ENCODE measurements at places on chromosomes 2 and 18. TPM values are rescaled to one million over a fixed set of nuclear protein-coding genes. Genes with fewer than 3 reads are reported as not detected.

Gene ZNF892
- 6.5 TPM for total RNA-seq

- no peaks in the 10 kb centered on the region for H3K27me3 ChIP-seq
- no peak for DNase-seq
- H3K4me1 ChIP-seq = no peaks in the 10 kb centered on the region
- H3K36me3 ChIP-seq = no peaks in the 10 kb centered on the region
- no peak overlapping the region for H3K27ac ChIP-seq
- H3K4me3 ChIP-seq = no peak overlapping the region
Observed at GRCh38 chr2:118986738-118987137, 44.7 kb downstream of the MARCO start.

DNA sequence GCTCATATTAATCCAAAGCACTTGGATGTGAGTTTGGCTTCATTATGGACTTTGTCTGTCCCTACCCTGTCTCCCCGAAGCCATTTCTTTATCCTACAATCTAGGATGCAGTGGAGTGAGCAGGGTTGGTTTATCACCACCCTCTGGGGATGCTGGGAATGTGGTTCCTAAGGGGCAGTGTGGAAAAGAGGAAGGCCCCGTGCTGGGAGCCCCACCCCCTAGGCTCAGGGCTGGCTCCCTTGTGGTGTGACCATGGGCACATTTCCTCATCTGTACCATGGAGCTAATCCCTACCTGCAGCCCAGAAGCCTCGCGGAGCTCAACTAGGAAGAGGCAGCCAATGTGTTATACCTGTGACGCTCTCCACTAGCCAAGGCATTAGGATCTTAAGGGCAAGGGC is 92.5 kb downstream of the TGOLN2 start:
- no peaks in the 10 kb centered on the region for H3K27me3 ChIP-seq
- no peaks in the 10 kb centered on the region for H3K4me1 ChIP-seq
- no peak for DNase-seq

DNA sequence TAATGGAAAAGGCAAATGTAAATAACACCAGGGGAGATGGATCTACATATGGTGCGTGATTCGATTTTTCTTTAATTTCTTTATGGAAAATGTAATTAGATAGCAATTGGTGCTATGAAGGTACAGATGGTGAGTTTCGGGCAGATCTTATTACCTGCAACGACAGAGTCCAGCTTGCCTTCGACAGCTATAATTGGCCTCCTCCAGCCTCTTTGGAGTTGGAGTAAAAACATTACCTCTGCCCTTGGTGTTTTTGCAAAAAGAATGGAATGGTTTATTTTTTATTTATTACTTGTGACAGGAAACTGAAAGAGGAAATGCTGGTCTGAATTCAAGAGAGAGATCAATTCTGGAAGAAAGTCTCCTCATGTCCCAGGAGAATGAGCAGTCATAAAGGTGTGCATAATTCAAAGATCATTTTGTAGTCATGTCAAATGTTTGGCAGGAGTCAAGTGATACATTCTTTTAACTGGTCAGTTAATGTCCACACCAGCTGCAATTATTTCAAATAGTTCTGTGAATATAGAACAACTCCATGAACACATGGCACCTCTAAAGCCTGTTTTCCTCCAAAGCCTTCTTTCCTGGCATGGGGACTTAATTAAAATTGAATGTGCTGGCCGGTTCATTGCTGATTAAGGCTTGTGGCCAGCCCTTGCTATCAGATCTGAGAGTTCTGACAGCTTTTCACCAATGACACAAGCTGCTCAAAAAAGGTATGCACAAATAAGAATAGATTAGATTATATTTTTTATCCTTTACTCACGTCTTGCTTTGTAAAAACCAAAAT is 46.9 kb upstream of the KCNH7 start:
- no peak overlapping the region for H3K4me3 ChIP-seq
- no peak overlapping the region for H3K27ac ChIP-seq
- DNase-seq = no peak
- no peaks in the 10 kb centered on the region for H3K27me3 ChIP-seq
- H3K4me1 ChIP-seq = no peaks in the 10 kb centered on the region

Gene ALPG
- not detected for total RNA-seq

- H3K36me3 ChIP-seq = no peaks in the 10 kb centered on the region
- peaks cover 2% of the 10 kb centered on the region for H3K4me1 ChIP-seq
- H3K4me3 ChIP-seq = no peak overlapping the region
- no peak for DNase-seq
- no peak overlapping the region for H3K27ac ChIP-seq
Observed at GRCh38 chr18:23387265-23387664, 65.8 kb upstream of the RIOK3 start.

DNA sequence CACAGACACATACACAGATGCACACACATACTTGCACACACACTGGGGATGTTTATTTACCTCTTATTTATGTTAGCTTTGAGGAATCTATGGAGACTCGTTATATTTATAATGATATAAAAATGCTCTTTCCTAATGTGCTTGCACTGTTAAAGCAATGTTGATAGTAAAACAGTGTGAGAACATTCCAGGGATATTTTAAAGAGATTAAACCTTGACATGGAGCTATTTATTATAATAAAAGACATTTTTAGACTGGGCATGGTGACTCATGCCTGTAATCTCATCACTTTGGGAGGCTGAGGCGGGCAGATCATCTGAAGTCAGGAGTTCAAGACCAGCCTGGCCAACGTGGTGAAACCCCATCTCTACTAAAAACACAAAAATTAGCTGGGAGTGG is 557.3 kb upstream of the ZNF804A start:
- no peaks in the 10 kb centered on the region for H3K36me3 ChIP-seq
- H3K4me3 ChIP-seq = no peak overlapping the region
- H3K27me3 ChIP-seq = no peaks in the 10 kb centered on the region

DNA sequence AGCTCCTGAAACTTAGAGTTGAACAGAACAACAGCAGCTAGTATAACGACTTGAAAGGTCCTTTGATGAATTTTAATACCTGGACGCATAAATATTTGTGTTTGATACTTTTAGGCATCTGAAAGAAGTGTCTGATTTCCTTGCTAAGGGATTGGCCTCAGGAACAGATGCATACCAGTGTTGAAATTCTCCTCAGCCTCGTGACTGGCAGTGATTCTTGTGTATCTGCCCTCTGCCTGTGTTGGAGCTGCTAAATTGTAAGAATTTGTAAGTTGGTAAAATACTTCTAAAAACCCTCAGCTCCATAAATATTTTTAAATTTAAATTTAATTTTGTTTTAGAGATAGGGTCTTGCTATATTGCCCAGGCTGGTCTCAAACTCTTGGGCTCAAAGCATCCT is 22.4 kb upstream of the SCYGR1 start:
- H3K36me3 ChIP-seq = no peaks in the 10 kb centered on the region
- peaks cover 34% of the 10 kb centered on the region for H3K4me1 ChIP-seq
- no peaks in the 10 kb centered on the region for H3K27me3 ChIP-seq
- no peak overlapping the region for H3K27ac ChIP-seq
- DNase-seq = no peak
- no peak overlapping the region for H3K4me3 ChIP-seq

- peak overlapping the region; percentile 79 for H3K4me3 ChIP-seq
- no peaks in the 10 kb centered on the region for H3K36me3 ChIP-seq
- peak overlapping the region; percentile 84 for H3K27ac ChIP-seq
- no peaks in the 10 kb centered on the region for H3K27me3 ChIP-seq
Observed at GRCh38 chr2:157874997-157875640, 1.0 kb downstream of the ACVR1 start.

DNA sequence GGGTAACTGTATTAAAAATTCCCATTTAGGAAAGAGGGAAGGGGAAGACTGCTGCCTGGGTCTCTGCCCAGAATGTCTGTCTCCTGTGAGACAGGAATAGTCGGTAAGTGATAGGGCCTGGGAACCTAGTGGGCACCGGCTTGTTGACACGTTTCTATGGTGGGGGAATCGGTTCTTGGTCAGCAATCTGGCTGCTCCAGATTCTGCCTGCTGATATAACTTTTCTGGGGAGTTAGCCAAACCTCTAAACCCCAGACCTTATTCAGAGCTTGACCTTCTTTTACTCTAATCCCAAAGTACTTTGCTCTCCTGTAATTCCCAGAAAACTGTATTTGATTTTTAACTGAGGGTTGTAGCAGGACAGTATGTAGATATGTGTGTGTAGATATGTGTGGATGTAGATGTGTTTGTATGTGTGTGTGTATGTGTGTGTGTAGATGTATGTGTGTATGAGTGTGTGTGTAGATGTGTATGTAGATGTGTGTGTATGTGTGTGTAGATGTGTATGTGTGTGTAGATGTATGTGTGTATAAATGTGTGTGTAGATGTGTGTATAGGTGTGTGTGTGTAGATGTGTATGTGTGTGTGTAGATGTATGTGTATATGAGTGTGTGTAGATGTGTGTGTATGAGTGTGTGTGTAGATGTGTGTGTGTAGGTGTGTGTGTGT is 61.8 kb upstream of the TXNDC2 start:
- H3K27me3 ChIP-seq = no peaks in the 10 kb centered on the region
- peaks cover 37% of the 10 kb centered on the region for H3K4me1 ChIP-seq
- no peak for DNase-seq

DNA sequence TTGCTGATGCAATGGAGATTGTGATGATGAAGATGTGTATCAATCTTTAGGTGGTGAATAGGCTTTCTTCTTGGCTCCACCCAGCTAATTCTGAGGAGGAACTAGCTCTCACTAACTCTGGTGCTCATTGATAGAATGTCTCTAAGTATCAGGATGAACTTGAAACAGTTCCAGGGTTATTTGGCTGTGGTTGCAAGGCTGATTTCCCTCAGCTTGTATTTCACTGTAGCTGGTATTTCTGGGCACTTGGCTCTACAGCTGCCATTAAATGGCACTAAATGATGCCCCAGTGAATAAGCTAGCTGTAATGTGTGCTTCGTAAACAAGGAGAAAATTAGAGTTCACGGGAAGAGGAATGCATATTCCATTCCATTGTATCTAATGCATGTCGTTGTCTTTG is 241.2 kb downstream of the RPIA start:
- no peak overlapping the region for H3K4me3 ChIP-seq
- no peaks in the 10 kb centered on the region for H3K36me3 ChIP-seq
- no peaks in the 10 kb centered on the region for H3K27me3 ChIP-seq
- no peak overlapping the region for H3K27ac ChIP-seq
- H3K4me1 ChIP-seq = no peaks in the 10 kb centered on the region
- no peak for DNase-seq

DNA sequence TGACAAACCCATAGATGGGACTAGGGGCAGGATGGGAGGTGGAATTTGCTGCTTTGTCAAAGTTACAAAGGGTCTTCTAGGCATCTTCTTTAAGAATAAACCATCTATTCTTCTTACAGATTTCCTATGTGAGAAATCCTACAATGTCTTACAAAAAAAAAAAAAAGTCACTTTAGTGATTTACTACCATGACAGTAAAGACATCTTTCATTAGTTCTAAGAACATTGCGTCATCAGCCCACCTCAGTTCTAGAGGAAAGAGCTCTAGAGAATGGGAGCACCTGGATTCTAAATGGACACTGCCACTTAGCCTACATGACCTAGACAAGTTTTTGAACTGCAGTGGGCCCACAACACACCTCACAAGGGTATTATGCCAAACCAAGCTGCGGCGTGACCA is 172.0 kb downstream of the MYO5B start:
- no peaks in the 10 kb centered on the region for H3K36me3 ChIP-seq
- no peaks in the 10 kb centered on the region for H3K4me1 ChIP-seq
- DNase-seq = no peak
- no peak overlapping the region for H3K4me3 ChIP-seq
- no peak overlapping the region for H3K27ac ChIP-seq
- H3K27me3 ChIP-seq = no peaks in the 10 kb centered on the region

Gene POTEJ
- not detected for total RNA-seq

Gene CFC1B
- not detected for total RNA-seq

DNA sequence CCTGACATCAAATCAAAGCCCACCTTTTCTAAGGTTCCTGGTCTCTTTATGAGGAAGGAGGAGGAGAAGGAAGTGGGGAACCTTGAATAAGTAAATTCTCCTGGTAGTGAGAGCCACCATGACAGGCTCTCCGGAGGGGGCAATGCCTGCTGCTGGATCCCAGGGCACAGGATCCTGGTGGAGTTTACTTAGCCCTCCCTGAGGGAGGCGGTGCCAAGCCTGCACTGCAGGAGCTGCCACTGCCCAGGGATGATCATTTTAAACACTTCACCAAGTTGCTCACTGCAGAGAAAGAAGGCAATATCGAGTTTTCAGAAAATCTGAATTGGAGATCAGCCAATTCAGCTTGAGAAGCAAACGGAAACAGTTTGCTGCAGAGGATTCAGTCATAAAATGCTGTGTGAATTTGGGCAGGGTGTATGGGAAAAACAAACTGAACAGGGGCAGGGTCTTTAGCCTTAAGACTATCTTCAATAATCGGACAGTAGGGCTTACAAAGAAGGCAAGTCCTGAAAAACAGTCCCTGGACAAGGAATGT is 200.7 kb downstream of the RAD51AP2 start:
- H3K36me3 ChIP-seq = no peaks in the 10 kb centered on the region
- no peak for DNase-seq
- no peak overlapping the region for H3K27ac ChIP-seq
- no peak overlapping the region for H3K4me3 ChIP-seq
- no peaks in the 10 kb centered on the region for H3K27me3 ChIP-seq

Gene BUB1
- total RNA-seq = 7.1 TPM

GRCh38 chr2:151767536-151767935 is 33.3 kb upstream of the NEB start:
- peaks cover 6% of the 10 kb centered on the region for H3K4me1 ChIP-seq
- H3K27me3 ChIP-seq = no peaks in the 10 kb centered on the region
- H3K4me3 ChIP-seq = no peak overlapping the region
- DNase-seq = no peak

GRCh38 chr2:54557601-54558187 is 101.6 kb downstream of the SPTBN1 start:
- H3K27ac ChIP-seq = peak overlapping the region; percentile 97
- peak overlapping the region; percentile 74 for H3K4me3 ChIP-seq
- H3K36me3 ChIP-seq = no peaks in the 10 kb centered on the region
- H3K27me3 ChIP-seq = no peaks in the 10 kb centered on the region

Gene TRAK2
- 66.3 TPM for total RNA-seq

Gene CRYGC
- not detected for total RNA-seq

Gene HSPD1
- total RNA-seq = 121 TPM

DNA sequence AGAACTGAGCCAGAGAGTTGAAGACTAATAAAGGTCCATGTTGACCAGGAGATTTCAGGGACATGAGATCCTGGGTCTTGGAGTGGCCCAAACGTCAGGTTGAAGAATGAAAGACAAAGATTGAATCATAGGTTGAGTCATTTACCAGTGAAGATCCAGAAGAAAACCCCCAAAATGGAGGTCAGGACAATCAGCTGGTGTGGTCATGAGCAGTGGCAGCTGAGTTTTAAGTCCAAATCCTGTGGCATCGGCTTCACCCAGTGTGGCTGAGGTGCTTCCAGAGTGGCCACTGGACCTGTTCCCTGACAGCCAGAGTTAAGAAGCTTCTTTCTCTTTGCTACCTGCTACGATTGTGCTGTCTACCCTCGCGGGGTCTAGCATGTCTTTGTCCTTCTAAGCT is 234.0 kb downstream of the BCL2 start:
- DNase-seq = no peak
- no peaks in the 10 kb centered on the region for H3K36me3 ChIP-seq
- H3K4me1 ChIP-seq = no peaks in the 10 kb centered on the region
- no peak overlapping the region for H3K4me3 ChIP-seq
- no peak overlapping the region for H3K27ac ChIP-seq

Measured in osteoblast (primary cell).